Peyer's patch (tissue), 4 donors: ENCODE measurements at places on chromosomes 5 and 9. TPM values are rescaled to one million over a fixed set of nuclear protein-coding genes. Genes with fewer than 3 reads are reported as not detected.

CER1 gene
- not detected for total RNA-seq

SLU7 gene
- 94.9 TPM for total RNA-seq

ACTBL2 gene
- not detected for total RNA-seq

OR5C1 gene
- total RNA-seq: not detected

ERMP1 gene
- 20.8 TPM for total RNA-seq

SOX30 gene
- total RNA-seq: not detected

PDLIM4 gene
- total RNA-seq: 27.2 TPM

CRB2 gene
- 0.27 TPM for total RNA-seq

PAPPA gene
- 1.3 TPM for total RNA-seq

- no peaks in the 10 kb centered on the region for H3K27me3 ChIP-seq
- H3K36me3 ChIP-seq: no peaks in the 10 kb centered on the region
- H3K4me1 ChIP-seq: no peaks in the 10 kb centered on the region
- no peak overlapping the region for H3K27ac ChIP-seq
- no peak for DNase-seq
- no peak overlapping the region for H3K4me3 ChIP-seq
Measured at GRCh38 chr5:103375350-103375749, 116.8 kb downstream of the MACIR start.

DNA sequence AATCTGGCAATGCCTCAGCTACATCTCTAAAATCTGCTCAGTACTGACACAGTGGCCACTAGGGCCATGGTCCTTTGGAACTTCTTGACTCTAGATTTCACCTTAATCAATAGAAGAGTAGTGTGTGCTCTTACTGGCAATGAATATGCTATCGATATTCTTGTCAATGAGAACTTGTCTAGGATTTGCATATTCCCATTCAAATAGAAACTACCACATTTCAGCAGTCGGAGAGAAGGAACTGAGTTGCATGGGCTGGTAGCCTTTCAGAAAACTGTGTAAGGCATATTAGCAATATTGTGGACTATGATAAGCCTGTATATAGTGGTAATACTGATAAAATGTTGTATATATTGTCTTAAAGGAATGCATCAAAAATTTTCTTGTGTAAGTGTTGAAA is 45.3 kb upstream of the NAA35 start:
- DNase-seq: no peak
- no peaks in the 10 kb centered on the region for H3K36me3 ChIP-seq
- no peak overlapping the region for H3K27ac ChIP-seq

DNA sequence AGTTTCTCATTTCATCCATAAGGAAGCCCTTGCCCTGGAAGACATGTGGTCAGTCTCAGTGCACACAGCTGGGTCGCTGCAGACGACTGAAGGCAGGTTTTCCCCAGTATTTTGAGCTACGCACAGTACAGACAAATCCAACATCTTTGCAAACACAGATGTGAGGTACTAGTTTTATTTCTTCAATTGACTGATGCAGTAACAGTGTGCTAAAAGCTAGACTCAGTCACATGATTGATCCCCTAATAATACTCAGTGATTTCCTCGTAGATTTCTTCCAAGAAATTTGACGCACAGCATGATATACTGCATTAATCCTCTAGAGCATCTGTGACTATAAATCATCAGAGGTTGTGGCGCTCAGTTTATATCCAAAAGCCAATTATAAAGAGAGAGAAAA is 346.1 kb downstream of the DIRAS2 start:
- H3K4me1 ChIP-seq: no peaks in the 10 kb centered on the region
- no peak overlapping the region for H3K4me3 ChIP-seq
- H3K36me3 ChIP-seq: no peaks in the 10 kb centered on the region
- no peak for DNase-seq
- no peaks in the 10 kb centered on the region for H3K27me3 ChIP-seq

DNA sequence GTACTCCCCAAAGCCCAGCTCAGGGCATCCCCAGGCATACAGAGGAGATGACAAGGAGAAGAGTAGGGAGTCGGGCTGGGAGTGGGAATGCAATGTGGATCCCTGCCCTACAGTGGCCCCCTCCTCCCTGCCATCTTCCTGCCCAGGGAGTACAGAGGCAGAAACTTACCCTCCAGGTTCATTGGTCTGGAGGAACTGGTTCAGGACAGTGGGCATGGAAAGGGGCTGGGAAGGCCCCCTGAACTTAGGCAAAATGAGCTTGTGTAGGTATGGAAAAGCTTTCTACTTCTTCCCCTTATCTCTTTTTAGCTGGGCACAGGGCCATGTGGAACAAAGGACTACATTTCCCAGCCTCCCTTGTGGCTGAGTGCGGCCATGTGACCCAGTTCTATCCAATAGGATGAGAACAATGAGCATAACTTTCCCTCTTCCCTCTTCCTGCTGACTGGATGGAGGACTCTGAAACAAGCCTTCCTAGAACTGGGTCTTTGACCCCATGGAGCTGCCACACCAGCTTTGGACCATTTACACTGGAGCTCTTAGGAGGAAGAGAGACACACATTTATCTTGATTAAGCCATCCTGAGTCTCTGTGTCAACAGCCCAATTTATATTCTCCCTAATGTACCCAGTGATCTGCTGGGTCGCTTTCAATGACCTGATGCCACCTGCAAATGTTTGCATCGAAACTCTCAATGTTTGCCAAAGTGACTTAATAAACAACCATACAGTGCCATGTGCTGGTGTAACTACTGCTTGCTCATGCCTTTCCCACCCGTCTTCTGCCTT is 25.0 kb upstream of the HMCN2 start:
- no peak overlapping the region for H3K4me3 ChIP-seq
- no peaks in the 10 kb centered on the region for H3K4me1 ChIP-seq
- H3K27ac ChIP-seq: no peak overlapping the region

DNA sequence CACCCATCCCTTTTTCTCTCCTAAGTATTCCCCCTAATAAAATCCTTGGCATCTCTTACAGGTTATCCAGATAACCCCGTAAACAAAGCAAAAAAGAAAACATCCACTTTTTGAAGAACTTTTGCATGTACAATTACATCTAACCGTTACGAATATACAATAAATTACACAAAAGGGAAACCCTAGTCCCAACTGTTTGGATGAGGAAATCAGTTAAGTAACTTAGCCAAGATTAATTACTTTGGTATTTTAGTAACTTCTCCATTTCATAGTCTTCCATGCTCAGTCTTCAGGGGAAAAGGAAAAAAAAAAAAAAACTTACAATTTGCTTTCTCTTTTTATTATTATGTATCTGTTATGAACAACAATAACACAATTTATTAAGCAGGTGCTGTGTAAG is 212.9 kb downstream of the ACTL7B start:
- no peaks in the 10 kb centered on the region for H3K4me1 ChIP-seq
- no peak overlapping the region for H3K4me3 ChIP-seq
- no peak overlapping the region for H3K27ac ChIP-seq

DNA sequence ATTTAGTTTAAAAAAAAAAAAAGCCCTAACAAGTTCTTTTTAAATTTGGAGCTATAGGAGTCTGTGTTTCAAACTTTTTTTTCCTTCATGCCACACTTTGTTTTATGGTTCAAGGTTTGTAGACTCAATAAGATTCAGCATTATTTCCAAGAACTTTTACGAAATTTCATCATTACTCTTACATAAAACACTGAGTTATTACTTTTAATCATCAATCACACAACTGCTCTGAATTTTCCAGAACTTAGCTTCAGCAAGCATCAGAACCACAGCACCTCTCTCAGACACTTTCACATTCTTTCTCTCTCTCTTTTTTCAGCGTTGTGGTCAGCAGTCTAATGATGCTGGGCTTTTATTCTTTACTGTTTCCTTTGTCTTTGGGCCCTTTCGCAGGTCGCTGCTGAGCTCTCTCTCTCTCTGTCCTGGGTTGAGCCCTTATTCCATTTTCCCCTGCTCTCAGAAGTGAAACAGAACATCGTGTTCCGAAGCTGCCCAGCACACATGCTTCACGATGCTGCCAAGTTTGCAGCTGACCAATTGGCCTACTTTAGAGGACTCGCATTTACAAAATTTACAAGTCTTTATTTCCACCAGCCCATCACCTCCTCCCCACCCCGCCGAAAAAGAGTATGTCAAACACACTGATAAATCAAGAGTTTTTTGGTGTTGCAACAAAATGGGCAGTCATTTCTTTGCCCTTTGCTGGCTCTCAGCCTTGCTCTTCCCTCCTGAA is 44.6 kb upstream of the PIK3R1 start:
- H3K36me3 ChIP-seq: no peaks in the 10 kb centered on the region
- no peak overlapping the region for H3K27ac ChIP-seq
- no peaks in the 10 kb centered on the region for H3K4me1 ChIP-seq

DNA sequence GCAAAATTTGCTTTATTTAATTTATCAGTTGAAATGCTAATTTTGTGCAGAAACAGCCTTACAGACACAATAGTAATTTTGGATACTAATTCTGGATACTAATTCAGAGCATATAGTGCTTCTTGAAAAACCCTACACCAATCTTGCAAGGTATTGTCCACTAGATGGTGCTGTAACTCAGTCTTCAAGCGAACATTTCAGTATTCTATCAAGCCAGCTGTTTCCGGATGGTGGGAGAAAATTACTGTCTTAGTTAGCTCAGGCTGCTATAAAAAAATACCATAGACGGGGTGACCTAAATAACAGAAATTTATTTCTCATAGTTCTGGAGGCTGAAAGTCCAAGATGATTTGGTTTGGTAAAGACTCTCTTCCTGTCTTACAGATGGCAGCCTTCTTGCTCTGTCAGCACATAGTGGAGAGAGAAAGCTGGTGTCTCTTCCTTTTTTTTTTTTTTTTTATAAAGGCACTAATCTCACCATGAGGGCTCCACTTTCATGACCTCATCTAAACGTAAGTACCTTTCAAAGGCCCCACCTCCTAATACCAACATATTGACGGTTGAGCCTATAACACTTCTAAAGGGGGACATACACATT is 1306.5 kb upstream of the CDH9 start:
- H3K27ac ChIP-seq: no peak overlapping the region
- no peak for DNase-seq
- H3K4me1 ChIP-seq: no peaks in the 10 kb centered on the region
- H3K27me3 ChIP-seq: no peaks in the 10 kb centered on the region
- H3K4me3 ChIP-seq: no peak overlapping the region

DNA sequence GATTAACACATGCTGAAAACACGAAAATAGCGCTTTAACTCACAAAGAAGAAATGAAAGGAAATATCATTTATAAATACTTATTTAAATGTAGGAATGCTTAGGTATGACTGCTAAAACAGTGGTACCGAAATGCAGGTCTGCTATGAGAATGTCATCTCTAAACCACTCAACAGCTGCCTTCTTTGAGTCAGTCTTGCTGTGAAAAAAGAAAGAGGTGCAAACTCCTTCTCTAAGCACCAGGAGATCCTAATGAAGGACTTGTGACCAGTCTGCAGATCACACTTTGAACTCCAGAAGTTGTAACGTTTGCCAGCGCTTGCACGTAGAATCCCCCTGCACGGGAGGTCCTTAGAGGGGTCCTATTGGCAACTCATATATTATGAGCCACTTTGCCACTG is 86.6 kb downstream of the TRIO start:
- H3K36me3 ChIP-seq: no peaks in the 10 kb centered on the region
- H3K27ac ChIP-seq: no peak overlapping the region
- H3K27me3 ChIP-seq: no peaks in the 10 kb centered on the region
- no peaks in the 10 kb centered on the region for H3K4me1 ChIP-seq
- no peak for DNase-seq

- no peak overlapping the region for H3K4me3 ChIP-seq
- DNase-seq: no peak
- H3K27me3 ChIP-seq: no peaks in the 10 kb centered on the region
- H3K4me1 ChIP-seq: no peaks in the 10 kb centered on the region
- H3K36me3 ChIP-seq: no peaks in the 10 kb centered on the region
Measured at GRCh38 chr9:107703651-107704050, 214.1 kb upstream of the KLF4 start.

- no peak for DNase-seq
- no peaks in the 10 kb centered on the region for H3K27me3 ChIP-seq
- H3K36me3 ChIP-seq: peaks cover 4% of the 10 kb centered on the region
Measured at GRCh38 chr5:168552146-168552545, 23.0 kb downstream of the FBLL1 start.
